ENCODE measurements at places on chromosomes 11 and 22.
A peak's percentile ranks its signal among the peaks of the same experiment; 100 is the strongest.

- DNase-seq: no peak
Observed at GRCh38 chr11:65593518-65594414, 1.8 kb downstream of the KCNK7 start.

- DNase-seq: no peak
Observed at GRCh38 chr11:13223112-13223511, 54.5 kb upstream of the BMAL1 start.

GRCh38 chr11:66856496-66857233 is at the start of gene LRFN4:
LRFN4 (plus strand) TSS chr11:66857064; CDS start chr11:66857745, 681 bp downstream.
- DNase-seq: peak; percentile 12

DNA sequence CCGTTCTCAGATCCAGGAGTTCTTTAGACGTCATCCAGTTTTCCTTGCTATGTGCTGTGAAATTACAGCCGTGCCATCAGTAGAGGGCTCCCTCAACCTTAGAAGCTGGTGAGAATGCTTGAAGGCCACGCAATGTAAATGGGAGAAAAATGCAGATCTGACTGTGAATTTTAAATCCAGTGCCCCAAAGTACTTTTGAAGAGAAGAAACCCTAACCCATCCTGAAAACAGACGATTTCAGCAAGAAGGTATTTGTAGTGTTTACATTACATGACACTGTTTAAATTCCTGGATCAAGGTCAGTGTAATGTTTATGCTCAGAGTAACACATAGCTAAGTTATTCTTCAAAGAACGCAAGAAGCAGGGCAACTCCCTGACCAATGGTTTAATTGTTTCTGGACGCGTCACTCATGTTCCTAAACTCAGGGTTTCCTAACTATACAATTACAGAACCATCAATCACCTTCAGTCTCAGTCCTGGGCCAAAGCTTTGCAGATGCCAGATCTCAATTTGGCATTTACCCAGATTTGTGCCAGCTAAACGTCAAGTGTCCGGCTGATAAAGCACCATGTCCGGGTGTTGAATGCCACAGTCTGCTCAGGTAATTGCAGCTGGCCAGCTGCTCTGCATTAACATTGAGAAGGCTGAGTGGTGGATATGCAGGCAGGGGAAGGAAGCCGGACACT is 38.2 kb downstream of the ADAMTS8 start:
- no peak for DNase-seq

GRCh38 chr11:81359476-81359875 is 1374.2 kb downstream of the FAM181B start:
- no peak for DNase-seq

DNA sequence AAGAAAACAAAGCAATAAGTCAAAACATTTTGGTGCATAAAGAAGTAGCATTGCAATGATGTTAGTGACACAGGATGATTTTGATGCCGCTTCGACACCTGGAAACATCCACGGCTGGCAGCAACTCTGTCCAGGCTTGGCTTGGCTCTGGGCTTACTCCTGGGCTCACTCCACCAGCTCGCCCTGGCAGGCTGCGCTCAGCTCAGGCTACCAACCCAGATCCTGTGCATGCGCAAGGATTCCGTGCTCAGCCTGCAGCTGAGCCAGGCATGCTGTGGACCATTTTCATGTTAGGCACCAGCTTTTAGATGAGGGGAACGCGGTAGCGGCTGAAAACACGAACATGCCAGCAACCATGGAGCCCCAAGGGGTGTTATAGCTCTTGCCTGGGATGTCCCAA is 66.0 kb downstream of the SLC25A17 start:
- DNase-seq: no peak

GRCh38 chr11:28863422-28863821 is 755.2 kb downstream of the METTL15 start:
- no peak for DNase-seq

- no peak for DNase-seq
Observed at GRCh38 chr11:91932151-91932821, 292.3 kb upstream of the FAT3 start.

- DNase-seq: no peak
Observed at GRCh38 chr22:38566726-38567504, 3.1 kb downstream of the DMC1 start.

- DNase-seq: no peak
Observed at GRCh38 chr11:93648158-93648557, 13.3 kb upstream of the CEP295 start.

DNA sequence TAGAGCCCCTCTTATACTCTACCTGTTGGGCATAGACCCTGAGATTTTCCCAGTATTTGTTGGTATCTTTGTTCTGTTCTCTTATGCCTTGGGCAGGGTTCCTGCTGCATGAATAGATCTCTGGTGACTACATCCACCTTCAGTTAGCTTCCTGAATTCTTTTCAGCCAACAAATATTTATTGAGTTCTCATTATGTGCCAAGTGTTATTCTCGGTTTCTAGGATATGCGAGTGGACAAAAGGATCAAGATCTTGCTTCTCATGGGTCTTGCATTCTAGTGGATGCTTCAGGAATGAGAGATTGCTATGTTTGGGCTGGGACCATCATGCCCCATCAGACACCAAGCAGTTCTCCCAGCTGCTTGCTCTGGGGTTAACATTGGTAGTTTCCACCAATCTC is 340.0 kb downstream of the METTL15 start:
- DNase-seq: no peak

DNA sequence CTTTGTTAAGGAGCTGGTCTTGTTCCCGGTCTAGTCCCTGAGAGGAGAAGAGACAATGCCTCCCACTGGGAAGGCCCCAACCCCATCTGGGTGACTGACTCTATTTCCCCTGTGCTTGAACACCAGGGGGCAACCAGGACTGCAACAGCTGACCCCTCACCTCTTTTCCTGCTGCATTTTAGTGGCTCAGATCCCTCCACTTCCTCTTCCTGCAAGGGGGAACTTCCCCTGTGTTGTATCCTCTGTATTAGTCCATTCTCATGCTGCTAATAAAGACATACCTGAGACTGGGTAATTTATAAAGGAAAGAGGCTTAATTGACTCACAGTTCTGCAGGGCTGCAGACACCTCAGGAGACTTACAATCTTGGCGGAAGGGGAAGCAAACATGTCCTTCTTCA is 84.3 kb upstream of the LMO1 start:
- DNase-seq: no peak

DNA sequence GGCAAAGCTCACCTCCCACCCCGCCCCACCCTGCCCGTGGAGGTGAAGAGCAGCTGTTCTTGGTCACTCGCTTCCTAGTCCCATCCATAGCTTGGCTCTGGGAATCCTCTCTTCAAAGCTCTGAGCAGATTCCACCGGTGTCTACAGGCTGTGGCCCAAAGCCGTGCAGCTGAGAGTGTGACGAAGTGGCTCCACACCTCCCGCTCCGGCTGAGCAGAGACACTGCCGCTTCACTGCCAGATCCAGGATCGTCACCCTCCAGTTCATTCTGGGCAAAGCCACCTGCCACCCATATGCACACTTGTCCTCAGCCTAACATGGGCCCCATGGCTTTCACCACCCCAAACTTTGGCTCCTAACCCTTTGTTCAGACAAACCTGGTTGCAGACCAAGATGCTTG is 532.9 kb upstream of the B3GAT1 start:
- no peak for DNase-seq

DNA sequence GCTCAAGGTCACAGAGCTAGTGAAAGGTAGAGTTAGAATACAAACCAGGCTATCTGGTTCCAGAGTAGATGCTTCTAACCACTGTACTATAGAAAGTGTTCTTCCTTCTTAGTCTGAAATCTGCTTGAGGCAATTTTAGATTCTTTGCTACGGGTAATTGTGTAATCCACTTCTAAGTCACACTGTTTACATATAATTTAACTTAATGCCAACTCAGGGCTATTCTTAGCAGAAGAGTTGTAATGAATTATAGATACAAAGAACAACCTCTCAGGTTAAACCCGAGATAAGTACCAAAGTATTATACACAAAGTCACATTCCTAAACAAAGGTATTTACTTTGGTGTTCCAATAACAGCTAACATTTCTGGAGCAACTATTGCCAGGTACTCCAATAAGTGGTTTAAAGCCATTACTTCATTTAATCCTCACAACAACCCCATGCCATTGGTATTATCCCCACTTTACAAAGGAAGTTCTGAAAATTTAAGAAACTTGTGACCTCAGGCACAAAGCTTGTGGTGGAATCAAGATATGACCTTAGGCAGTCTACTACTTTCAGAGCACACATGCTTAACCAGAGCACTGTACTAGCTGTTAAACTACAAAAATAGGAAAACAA is 31.1 kb upstream of the DDI1 start:
- no peak for DNase-seq

DNA sequence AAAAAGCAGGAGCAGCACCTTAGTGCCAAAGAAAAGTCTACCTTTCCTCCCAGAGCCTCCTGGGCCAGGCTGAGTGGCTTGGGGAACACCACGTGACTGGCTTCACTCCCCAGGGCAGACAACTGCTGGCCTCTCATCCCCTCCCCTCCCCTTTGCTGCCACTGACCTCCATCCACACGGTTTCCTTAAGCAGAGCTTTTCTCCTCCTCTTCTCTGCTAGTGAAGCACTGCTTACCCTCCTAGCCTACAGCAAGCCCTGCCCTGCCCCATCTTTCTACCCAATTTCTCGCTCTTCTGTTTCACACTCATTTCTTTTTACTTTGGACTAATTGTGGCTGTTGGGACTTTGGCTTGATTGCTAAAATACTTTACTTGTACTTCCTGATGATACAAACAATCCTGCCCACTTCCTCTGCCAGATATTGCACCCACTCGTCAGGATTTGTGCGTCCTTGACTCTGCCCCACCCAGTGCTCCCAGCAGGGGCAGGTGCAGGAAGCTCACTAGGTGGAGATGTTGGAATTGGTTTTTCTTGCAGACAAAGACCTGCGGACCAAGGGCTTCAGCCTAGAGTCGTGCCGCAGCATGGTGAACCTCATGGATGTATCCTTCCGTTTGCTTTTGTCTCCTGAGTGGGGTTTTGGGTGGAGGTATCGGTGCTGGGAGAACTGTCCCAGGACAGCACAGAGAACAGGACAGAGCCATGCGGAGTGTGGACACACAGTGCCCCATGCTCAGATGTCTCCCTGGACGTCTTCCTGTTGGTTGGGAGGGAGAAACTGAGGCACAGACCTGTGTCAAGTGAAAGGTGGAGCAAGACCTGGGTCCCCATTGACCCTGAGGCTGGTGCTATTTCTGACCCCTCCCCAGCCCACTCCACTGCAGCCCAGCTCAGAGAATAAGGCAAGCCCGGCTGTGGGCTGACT is 27.3 kb downstream of the CAPN1 start:
- DNase-seq: no peak

DNA sequence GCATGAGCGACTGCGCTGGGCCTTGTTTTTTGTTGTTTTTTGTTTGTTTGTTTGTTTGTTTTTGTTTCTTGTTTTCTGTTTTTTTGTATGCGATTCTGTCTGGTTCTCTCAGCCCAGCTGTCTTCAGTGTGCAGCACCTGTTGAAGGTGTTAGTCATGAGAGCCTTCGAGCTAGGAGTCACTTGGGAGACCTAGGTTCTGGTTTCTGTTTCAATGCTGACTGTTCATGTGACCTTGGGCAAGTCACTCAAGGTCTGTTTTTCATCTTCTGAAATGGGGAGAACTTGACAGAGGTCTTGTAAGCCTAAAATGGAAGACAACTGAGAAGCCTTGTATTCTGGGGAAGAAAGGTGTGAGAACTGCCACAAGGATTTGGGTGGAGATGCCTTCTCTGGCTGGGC is 1.8 kb downstream of the DCPS start:
- no peak for DNase-seq

- DNase-seq: no peak
Observed at GRCh38 chr11:99368583-99368982, 347.8 kb downstream of the CNTN5 start.

DNA sequence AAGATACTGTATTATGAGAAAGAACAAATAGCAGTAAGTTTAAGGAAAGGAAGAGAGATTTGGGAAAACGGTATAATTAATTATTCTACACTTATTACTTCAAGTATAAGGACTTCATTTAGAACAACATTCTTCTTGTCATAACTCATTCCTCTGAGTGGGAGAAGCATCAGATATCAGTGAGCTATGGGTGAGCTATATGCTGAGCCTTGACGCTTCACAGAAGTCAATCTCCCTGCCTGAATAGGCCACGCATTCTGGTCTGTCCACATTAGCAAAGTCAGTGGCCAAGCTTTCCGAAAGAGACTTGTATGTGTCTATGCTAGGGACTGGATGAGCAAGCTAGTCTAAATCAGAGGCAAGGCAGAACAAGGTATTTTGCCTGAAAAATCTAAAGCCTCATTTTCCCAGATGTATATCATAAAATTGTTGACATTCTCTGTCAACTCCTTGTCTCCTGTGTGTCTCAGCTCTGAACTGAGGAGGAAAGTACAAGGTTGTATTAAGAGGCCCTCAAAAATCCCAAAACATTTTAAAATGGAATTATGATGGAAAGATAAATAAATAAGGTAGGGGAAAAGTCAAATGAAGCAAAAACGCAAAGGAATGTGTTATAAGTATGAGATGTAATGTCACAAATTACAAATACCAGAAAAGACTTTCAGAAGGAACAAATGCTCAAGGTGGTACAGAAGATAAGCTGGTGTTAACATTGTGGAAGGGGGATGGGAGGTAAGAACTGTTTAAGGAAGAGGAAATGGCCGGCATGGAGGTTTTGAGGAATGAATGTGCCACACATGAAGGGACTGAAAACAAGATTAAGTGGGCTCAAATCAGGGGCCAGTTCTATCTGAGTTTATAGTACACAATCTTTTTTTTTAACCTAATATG is 1.4 kb downstream of the OR52N2 start:
- no peak for DNase-seq

GRCh38 chr11:45382133-45382878 is 96.2 kb upstream of the SYT13 start:
- no peak for DNase-seq

- no peak for DNase-seq
Observed at GRCh38 chr22:38435010-38435409, 20.0 kb downstream of the KCNJ4 start.

GRCh38 chr22:43888740-43889139 is 3.1 kb downstream of the PNPLA5 start:
- DNase-seq: no peak

DNA sequence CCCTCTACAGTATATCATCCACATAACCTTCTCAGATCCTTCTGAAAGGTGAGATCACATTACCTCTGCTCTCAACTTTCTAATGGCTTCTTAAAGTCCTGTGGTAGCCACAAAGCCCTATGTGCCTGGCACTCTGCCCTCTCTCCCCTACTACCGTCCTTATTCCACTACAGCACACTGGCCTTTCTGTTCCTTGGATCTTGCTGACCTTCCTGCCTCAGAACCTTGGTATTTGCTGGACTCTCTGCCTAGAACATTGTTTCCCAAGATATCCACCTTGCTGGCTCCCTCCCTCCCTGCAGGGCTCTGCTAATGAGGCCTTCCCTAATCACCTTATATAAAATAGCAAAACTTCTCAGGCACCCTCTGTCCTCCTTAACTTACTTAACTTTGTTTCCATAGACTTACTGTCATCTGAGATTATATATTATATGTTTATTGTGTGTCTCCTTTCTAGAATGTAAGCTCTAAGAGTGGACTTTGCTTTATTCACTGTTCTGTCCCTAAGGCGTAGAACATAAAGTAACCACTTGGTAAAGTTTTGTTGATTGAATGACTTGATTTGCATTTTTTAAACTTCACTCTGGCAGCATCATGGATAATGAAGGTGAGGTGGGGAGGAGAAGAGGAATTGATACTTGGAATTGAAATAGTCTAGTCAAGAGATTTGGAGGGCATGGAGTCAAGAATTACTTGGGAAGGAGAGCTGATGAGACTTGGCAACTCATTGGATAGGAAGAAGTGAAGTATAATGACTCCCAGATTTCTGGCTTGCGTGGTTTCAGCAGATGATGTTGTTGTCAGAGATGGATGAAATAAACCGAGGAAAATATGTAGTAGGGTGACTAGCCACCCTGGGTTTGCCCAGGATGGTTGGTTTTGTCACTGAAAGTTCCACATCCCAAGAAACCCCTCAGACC is 10.5 kb downstream of the POLD3 start:
- no peak for DNase-seq

- no peak for DNase-seq
Observed at GRCh38 chr11:106305458-106305857, 228.0 kb downstream of the AASDHPPT start.
